ENCODE measurements at places on chromosomes 7 and 10.

DNA sequence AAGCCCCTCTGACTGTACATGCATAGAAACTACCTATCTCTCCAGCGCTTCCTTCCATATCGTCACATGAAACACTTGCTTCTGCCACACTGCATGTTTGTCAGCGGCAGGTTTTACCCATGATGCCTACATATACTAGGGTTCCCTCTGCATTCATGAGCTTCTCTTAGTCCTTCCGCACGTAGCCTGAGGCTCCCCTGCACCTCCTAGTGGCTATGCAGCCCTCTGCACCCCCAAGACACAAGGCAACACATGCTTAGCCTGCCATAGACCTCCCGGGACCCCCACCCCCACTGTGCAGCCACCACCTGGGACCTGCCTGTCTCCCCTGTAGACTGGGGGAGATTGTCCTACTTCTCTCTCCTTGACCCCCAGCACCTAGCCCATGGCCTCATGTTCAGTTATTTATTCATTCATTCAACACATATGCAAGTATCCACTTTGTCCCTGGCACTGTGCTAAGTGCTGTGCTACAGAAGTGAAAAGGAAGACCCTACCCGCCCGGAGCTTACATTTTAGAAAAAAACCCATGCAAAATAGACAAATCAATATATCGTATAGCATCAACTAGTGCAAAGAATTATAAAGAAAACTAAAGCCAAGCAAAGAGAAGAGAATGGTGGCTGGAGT, 23.5 kb downstream of the TMEM273 start:
- no peak for DNase-seq

DNA sequence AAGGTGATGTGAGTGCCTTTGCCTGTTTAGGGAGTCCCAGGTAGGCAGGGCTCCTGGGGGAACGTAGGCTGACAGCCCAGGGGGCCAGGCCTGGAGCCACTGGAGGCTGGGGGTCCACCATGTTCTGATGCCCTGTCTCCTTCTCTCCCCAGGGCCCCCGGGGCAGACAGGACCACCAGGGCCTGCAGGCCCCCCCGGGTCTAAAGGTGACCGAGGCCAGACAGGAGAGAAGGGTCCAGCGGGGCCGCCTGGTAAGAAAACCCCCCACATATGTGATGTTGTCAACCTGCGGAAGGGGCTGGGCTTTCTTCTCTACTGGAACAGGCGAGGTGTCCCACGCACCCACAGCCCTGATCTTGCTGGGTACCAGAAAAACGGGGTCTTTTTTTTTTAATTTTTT, 85.2 kb downstream of the MYL10 start:
- no peak for DNase-seq

DNA sequence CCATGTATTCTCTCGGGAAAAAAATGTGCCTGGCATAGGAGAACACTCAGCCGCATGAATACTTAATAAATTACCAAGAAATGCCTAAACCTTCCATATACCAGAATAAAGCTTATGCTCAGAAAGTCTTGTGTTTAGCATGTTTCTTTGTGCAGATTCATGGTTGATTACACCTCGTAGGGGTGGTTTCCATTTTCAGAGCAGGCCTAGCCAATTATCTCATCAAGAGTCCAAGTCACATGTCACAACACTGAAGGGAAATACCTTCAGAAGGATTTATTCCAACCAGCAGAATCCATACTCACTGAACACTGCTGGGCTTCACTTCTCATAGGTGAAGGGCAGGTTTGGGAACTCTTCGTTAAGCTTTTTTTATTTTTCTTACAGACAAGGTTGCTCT, 539.7 kb downstream of the PLXDC2 start:
- DNase-seq = no peak

DNA sequence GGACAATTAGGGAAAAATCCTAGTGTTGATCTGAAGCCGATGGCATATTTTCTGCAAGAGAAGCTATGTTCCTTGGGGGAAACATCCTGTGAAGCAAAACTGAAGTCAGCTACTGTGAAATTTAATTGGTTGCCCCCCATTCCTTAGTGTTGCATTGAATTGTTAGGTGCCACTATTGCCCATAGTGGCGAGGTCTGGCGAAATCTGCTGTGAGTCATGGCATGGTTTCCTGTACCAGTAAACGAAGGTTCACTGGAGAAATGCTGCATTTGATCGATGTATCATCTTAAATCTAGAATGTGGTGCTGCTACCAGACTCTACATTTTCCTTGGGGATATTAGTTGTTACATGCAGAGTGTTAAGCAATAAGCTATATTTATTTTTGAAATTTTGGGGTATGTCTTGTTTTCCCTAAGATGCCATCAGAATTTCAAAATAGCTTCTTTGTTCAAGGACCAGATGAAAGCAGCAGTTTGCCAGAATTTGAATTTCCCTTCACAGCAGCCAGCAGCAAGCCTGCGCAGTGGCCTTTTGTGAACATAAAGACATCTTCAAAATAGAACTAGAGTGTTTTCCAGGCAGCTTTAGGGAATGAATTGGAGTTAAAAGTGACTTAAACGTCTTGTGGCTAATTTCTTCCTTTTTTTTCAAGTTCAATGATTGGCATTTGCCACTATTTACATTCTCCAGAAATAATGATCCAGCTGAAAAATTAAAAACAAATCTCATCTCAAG, 348.6 kb upstream of the COBL start:
- DNase-seq = no peak

All from muscle of back (tissue), 13 donors.